ENCODE measurements at places on chromosomes 3 and 15.

- DNase-seq: no peak
These were observed 211.7 kb downstream of the DTWD1 start for GRCh38 chr15:49832511-49832910.

DNA sequence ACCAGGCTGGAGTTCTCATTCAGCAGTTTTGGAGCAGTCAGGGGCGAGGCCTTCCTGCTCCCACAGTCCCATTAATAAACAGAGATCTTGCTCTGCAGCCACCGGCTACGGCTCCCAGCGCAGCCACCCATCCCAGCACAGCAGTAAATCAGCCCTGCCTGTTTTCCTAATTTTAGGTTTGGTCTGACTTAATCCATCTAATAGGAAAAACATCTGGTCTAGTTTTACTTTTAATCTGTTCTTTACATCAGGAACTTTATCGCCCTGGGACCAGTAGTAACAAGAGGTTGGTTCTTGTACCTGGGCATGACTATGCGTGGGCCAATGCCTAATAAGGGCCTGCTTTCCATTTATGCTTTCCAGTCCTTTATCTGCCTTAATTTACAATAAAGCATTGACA lies 264.0 kb upstream of the DPH6 start:
- no peak for DNase-seq

GRCh38 chr15:100220058-100220768 lies 121.6 kb downstream of the ADAMTS17 start:
- no peak for DNase-seq

GRCh38 chr15:52217186-52217585 lies 26.0 kb upstream of the GNB5 start:
- no peak for DNase-seq

Data from stimulated activated CD8-positive, alpha-beta memory T cell treated with anti-CD3 and anti-CD28 coated beads, Interleukin-15, amount 100 ng/mL, for 48 hours (primary cell).